ENCODE measurements at places on chromosomes 1 and 21. TPM values are rescaled to one million over a fixed set of nuclear protein-coding genes. Genes with fewer than 3 reads are reported as not detected.

- no peak overlapping the region for H3K27ac ChIP-seq
- no peak for DNase-seq
- no peaks in the 10 kb centered on the region for H3K27me3 ChIP-seq
- peaks cover 36% of the 10 kb centered on the region for H3K4me1 ChIP-seq
- H3K4me3 ChIP-seq: no peak overlapping the region
- peaks cover 22% of the 10 kb centered on the region for H3K36me3 ChIP-seq
Measured at GRCh38 chr1:28516518-28516956, 10.7 kb downstream of the RCC1 start.

DNA sequence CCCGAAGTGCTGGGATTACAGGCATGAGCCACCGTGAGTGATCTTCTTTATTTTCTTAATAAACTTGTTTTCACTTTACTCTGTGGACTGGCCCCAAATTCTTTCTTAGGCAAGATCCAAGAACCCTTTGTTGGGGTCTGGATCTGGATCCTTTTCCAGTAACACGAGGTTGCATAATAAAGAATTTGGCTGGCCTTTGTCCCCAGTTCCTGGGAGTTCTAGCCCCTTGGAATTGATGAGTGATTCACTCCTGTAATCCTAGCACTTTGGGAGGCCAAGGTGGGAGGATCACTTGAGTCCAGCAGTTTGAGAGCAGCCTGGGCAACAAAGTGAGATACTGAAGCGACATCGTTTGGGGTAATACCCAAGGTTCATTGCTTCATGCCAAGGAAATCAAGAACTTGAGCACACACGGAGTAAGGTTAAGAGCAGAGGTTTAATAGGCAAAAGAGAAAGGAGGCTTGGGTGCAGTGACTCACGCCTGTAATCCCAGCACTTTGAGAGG, 2.2 kb upstream of the TOMM20 start:
- no peaks in the 10 kb centered on the region for H3K27me3 ChIP-seq
- no peak overlapping the region for H3K27ac ChIP-seq
- peaks cover 61% of the 10 kb centered on the region for H3K36me3 ChIP-seq
- DNase-seq: no peak
- H3K4me3 ChIP-seq: no peak overlapping the region
- peaks cover 6% of the 10 kb centered on the region for H3K4me1 ChIP-seq

The DCDC2B gene
- total RNA-seq: not detected

The HUNK gene
- 0.10 TPM for total RNA-seq

GRCh38 chr1:80565406-80565805, 1235.3 kb upstream of the ADGRL2 start:
- no peak overlapping the region for H3K4me3 ChIP-seq
- DNase-seq: no peak

DNA sequence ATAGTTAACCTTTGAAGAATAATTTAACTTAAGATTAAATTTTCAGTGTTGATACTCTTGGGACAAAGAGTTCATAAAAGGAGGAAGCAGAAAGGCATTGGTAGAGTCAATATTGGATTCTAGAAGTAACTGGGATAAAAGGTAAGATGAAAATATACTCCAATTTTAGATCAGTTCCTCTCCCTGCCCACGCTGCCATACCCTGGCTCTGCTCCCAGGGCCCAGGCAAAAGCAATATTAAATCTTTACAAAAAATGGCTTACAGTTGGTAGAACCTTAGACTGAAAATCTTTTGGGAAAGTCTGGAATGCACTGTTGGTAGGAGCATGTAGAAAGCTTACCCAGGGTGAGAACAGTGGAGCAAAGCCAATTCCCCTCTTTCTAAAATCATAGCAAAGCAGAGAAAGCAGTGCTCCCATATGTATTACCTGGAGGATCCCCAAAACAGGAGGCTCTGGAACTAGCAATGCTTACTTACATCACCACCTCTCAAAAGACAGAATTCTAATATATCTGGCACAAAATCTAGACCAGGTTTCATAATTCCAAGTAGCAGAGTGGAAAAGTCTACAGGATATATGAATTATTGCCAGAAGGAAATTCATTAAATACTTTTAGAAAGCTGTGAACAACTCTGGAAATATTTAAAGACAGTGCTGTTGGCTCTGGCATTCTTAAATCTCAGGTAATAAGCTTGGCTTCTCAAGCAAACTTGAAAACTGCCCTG, 24.5 kb downstream of the KIAA0319L start:
- peaks cover 66% of the 10 kb centered on the region for H3K4me1 ChIP-seq
- H3K27ac ChIP-seq: no peak overlapping the region
- H3K36me3 ChIP-seq: peaks cover 21% of the 10 kb centered on the region

The SLFNL1 gene
- total RNA-seq: 0.15 TPM

GRCh38 chr1:175600721-175601440, 142.5 kb downstream of the TNR start:
- peaks cover 16% of the 10 kb centered on the region for H3K4me1 ChIP-seq
- H3K36me3 ChIP-seq: no peaks in the 10 kb centered on the region

DNA sequence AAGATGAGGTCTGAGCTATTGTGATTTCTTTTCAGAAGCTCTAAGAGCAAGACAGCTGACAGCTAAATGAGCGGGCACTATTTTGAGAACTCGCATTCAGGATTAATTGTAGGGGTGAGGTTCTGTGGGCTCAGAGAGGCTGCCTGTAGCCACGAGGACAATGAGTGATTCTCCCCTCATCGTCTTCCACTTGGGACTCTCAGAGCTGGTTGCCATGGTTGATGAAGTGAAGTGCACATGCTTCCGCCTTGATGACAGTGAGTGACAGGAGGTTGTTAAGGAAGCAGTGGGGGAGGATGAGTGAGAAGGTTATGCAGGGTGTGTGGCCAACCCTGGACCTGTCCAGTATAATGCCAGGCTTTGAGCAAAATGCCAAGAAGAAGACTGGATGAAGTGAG, 341.7 kb downstream of the PCP4 start:
- H3K4me1 ChIP-seq: no peaks in the 10 kb centered on the region
- no peak overlapping the region for H3K4me3 ChIP-seq
- no peak for DNase-seq
- no peaks in the 10 kb centered on the region for H3K27me3 ChIP-seq

- H3K27ac ChIP-seq: no peak overlapping the region
- no peak overlapping the region for H3K4me3 ChIP-seq
- no peaks in the 10 kb centered on the region for H3K4me1 ChIP-seq
- DNase-seq: no peak
Measured at GRCh38 chr1:241229216-241229615, 127.8 kb downstream of the RGS7 start.

The LRRC71 gene
- 0.38 TPM for total RNA-seq

The CFHR5 gene
- total RNA-seq: not detected

The DIRAS3 gene
- total RNA-seq: 28.9 TPM

DNA sequence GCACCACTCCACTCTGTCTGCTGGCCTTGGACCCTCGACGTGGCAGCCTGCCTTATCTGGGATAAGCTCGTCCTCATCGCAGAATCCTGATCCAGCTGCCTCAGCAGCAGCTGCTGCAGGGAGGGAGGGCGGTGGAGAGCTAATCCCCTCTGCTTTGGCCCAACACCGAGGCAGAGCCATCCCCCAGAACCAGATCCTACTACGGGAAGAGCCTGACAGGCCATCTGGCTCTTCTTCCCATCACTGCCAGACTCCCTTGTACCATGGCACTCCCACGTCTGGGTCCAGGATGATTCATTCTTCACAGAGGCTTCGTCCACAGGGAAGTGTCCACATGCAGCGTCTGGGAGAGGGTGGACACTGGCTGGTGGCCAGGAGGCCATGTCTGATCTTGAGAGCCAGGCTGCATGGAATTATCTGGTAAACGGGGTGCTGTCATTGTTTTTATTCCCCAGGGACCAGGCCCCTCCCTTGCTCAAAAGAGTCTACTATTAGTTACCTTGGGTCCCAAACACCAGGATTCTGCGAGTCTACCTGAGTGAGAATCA, 14.6 kb upstream of the PKP1 start:
- peaks cover 3% of the 10 kb centered on the region for H3K27me3 ChIP-seq
- peaks cover 4% of the 10 kb centered on the region for H3K4me1 ChIP-seq
- no peak overlapping the region for H3K4me3 ChIP-seq
- H3K27ac ChIP-seq: no peak overlapping the region
- no peak for DNase-seq
- H3K36me3 ChIP-seq: no peaks in the 10 kb centered on the region

DNA sequence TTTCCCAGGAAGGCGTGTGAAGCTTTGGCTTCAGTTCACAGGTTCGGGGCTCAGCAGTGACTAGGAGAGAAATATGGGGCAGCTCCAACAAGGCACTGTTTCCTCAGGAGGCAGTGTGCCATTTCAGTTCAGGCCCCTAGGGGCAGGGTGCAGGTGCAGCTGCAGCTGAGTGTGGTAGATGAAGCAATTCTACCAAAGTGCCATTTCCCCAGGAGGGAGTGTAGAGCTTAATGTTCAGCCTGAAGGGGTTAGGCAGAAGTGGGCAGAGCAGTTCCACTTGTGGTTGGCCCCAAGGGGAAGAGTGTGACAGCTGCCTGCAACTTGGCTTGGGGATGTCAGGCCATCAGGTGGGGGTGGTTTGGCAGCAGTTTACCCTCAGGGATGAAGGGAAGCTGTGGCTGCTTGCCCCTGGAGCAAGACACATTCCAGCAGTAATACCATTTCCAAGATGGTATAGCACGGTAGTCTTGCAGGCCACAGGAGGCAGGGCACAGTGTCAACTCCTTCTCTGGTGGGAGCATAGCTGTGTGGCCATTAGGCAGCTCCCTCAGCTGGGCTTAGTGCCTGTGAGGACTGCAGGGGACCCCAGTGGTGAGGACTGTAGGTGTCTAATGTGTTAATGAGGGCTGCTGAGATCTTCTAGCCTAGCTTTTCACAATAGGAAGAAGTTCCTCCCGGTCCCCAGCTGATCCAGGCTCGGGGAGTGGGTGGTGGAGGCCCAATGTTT, 34.7 kb downstream of the RGSL1 start:
- H3K36me3 ChIP-seq: no peaks in the 10 kb centered on the region
- H3K4me3 ChIP-seq: no peak overlapping the region
- H3K4me1 ChIP-seq: no peaks in the 10 kb centered on the region
- H3K27ac ChIP-seq: no peak overlapping the region
- no peak for DNase-seq
- no peaks in the 10 kb centered on the region for H3K27me3 ChIP-seq

GRCh38 chr1:41051022-41051421, 29.5 kb upstream of the SLFNL1 start:
- no peak overlapping the region for H3K4me3 ChIP-seq
- no peak overlapping the region for H3K27ac ChIP-seq
- H3K4me1 ChIP-seq: peaks cover 8% of the 10 kb centered on the region
